Right kidney (tissue), 9 donors: ENCODE measurements at places on chromosomes 13 and 19.

DNA sequence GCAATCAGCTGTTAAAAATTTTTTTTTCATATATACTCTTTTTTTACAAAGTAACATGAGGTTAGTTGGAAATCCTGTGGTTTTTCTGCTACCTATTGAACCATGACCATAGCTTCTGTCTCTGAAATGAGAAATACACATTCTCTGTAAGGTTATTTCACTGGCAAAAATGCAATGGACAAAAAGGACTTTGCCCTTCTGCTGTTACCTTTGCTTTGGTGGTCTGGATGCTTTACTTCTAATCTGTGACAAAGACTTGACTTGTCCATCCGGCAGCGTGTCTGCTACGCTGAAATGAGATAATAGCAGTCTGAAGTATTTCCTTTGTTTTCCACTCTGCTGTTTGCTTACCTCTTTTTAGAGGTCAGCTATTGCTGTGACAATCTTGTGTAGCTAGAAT, 412.8 kb downstream of the SLITRK6 start:
- DNase-seq: peak; percentile 2

DNA sequence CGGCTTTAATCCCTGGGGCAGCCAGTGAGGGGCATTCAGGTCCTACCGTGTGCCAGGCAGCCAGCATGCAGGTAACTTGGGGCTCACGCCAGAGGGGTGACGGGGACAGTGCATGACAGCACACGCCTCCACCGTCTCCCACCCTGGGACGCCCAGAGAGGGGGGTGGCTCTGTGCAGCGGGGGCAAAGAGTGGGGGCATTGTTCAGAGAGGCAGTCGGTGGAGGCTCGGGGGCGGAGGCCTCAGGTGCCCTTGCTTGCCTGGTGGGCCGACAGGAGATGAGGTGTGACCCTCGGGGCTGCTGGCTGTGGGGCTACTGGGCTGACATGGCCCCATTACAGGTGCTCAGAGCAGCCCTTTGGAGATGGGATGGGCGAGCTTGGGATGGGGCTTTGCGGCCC, 18.4 kb downstream of the PLIN4 start:
- no peak for DNase-seq

DNA sequence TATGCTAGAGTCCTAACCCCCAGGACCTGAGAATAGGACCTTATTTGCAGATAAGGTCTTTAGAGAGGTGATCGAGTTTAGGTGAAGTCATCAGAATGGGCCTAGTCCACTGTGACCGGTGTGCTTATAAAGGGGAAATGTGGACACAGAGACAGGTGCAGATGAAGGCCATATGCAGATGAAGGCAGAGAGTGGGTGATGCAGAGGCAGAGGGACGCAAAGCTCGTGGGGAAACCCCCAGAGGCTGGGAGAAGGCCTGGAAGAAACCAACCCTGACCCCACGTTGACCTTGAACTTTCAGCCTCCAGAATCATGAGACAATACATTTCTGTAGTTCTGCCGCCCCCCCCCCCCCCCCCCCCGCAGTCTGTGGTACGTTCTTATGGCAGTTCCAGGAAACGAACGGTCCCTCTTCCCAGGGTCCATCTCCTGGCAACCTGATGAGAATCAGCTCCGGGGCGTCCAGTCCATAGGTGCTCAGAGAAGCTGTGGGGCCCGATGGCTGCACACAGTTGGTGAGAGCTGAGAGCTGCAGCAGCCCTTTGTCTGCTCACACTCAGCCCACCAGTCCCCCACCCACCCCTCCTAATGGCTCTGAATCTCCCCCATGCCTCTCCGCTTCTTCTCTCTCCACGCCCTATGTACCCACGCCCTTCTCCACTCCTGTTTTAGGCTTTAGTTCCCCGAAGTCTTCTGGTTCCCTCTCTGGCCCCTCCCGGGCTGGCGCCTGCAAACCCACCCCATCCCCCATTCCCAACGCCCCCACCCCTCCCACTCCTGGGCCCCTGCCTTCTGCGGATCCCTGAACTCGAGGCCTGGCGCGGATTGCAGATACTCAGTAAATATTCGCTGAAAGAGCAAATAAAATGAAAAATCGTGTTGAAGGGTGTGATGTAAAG, 218.3 kb upstream of the MAB21L1 start:
- no peak for DNase-seq

DNA sequence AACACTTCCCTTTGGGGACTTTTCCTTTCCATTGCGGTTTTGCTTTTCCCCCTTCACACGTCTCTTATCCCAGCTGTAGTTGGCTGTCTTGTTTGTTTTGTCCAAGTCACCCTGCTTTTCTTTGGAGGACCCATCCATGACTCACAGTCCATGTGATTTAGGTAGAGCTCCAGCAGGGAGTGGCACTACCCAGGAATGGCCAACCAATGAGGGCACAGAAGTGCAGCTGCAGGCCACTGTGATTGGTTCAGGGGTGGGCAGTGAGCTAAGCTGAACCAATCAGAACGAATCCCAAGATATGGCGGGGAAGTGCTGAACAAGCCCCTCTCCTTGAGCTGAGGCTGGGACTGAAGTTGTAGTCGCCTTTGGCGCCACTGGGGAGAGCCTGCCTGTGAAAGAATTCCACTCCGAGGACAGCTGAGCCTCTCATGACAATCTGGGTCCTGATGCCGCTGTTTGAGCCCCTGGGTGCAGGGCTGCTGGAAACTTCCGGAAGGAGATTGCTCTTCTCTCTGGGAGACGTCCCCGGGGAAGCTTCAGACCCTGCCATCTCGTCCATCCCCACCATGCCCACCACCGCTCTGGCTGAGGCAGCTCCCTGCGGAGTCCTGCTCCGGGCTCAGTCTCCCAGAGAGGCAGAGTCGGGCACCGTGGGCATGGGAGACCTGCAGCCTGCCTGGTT, 62.9 kb upstream of the URI1 start:
- DNase-seq: no peak

- DNase-seq: peak; percentile 72
Observed at GRCh38 chr19:55384131-55384919, at the start of gene TMEM238. Gene TMEM238, minus strand, starts transcription at chr19:55384292. Its CDS starts 33 bp downstream, at chr19:55384259.

DNA sequence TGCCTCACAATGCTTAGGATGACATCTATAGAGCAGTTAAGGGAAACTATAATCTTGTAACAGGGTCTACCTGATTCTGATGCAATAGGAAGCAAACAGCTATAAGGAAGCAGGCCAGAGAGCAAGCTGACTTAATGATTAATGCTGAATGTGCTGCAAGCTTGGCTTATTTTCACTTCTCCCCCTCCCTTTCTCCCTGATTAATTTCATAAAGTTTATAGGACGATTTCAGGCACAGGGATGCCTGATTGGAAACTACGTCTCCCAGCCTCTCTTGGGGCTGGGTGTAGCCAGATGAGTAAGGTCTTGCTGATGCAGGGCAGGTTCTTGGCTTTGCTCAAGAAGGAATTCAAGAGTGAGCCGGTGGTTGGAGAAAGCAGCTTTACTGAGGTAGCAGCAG, 82.8 kb upstream of the MRI1 start:
- DNase-seq: no peak
